Left lobe of liver (tissue), 2 donors: ENCODE measurements at places on chromosomes 6 and 20.

DNA sequence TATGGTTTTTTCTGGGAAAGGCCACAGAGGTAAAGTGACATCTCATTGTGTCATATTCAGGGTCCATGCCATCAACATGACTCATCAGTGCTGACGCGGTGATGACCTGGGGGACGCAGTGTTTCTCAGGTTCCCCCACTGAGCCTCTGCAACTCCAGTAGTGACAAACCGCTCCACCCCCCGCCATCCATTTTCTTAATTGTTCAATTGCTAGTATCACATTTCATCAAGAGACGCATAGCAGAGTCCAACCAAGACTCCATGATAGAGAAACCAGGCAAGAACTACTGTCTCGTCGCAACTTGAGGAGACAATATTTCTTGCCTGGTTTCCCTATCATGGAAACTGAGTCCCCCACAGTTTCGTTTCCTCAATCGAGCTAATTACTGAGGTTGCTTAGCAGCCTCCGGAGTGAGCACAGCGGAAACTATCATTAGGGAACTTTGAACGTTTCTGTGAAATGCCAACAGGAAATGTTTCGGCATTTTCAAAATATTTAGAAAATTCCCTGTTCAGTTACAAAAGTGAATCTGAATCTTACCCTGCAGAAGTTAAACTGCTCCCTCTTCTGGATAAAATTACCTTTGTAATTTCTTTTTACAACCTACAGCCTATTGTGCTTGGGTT, 12.2 kb upstream of the SERPINB1 start:
- DNase-seq, result no peak

GRCh38 chr6:96990462-96990861, 65.9 kb downstream of the KLHL32 start:
- DNase-seq, result no peak

- no peak for DNase-seq
Measured at GRCh38 chr20:11136691-11137090, 462.9 kb upstream of the JAG1 start.

GRCh38 chr20:45174434-45175364, at the start of gene PI3:
Gene PI3 (plus strand): TSS chr20:45174902. CDS start chr20:45174923, 21 bp downstream.
- no peak for DNase-seq

DNA sequence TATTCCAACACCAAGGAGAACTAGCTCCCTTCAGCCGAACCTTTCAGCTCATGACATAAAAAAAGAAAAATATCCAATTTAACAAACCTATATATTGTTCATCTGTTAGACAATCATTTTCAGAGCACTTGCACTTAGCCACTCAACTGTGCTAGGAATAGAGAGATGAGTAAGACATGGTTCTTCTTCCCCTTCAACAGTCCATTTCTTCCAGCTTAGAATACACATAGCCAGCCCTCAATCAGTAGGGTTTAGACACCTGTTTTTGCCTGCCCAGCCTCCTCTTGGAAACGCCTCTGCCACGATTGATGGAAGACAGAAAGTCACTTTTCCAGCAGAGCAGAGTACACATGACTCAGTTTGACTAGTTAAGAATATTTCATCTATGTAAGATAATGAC, 21.8 kb downstream of the ADNP start:
- DNase-seq, result no peak
